Activated T-helper 1 cell treated with anti-CD3 and anti-CD28 coated beads, Interleukin-12 subunit alpha, Interleukin-12 subunit beta, Interleukin-2, Interleukin-4 antibody, amounts not matched to agents 30 ng/mL and 10 ng/mL and 1 ng/mL, durations not matched to agents 14 hours and 24 hours and 36 hours (primary cell): ENCODE measurements at places on chromosomes 6 and 20. TPM values are rescaled to one million over a fixed set of nuclear protein-coding genes. Genes with fewer than 3 reads are reported as not detected.

VIP gene
- not detected in 2 replicates for total RNA-seq

YTHDF1 gene
- total RNA-seq = 48.8 and 49.0 TPM in 2 replicates

OR14J1 gene
- total RNA-seq = not detected in 2 replicates

MLIP gene
- not detected in 2 replicates for total RNA-seq

ULBP1 gene
- total RNA-seq = 0.91 and 0.99 TPM in 2 replicates

CGA gene
- total RNA-seq = not detected in 2 replicates

DLL1 gene
- total RNA-seq = not detected in 2 replicates

RGS17 gene
- not detected in 2 replicates for total RNA-seq

RBBP8NL gene
- total RNA-seq = not detected in 2 replicates

KCNK15 gene
- 1.1 TPM in 2 replicates for total RNA-seq

TRIM15 gene
- 0.39 and 0.59 TPM in 2 replicates for total RNA-seq

BPIFB1 gene
- not detected in 2 replicates for total RNA-seq
